ENCODE measurements at places on chromosomes 12 and 14.
A peak's percentile ranks its signal among the peaks of the same experiment; 100 is the strongest.

GRCh38 chr12:49187184-49187583 lies 1.7 kb downstream of the TUBA1A start:
- DNase-seq, result peak; percentile 18

GRCh38 chr12:27821259-27821973 lies 41.4 kb upstream of the MANSC4 start:
- DNase-seq, result peak; percentile 85

- DNase-seq, result peak; percentile 38
Measured at GRCh38 chr12:64610660-64611340, 505 bp downstream of the RASSF3 start.

GRCh38 chr14:60512126-60512525 lies 3.2 kb downstream of the SIX6 start:
- no peak for DNase-seq

GRCh38 chr12:117438809-117439208 lies 77.4 kb upstream of the NOS1 start:
- DNase-seq, result no peak

DNA sequence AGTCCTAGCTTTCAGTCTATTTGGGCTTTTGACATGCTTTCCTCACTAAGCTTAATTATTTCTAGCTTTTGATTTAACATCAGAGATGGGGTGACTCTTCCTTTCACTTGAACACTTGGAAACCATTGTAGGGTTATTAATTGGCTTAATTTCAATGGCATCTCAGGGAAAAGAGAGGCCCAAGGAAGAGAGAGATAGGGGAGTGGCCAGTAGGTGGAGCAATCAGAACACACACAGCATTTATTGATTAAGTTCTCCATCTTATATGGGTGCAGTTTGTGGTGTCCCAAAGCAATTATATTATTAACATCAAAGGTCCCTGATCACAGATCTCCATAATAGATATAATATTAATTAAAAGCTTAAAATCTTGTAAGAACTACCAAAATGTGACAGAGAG lies 1466.1 kb upstream of the SEL1L start:
- DNase-seq, result peak; percentile 17

- no peak for DNase-seq
Measured at GRCh38 chr14:102278631-102278935, 26.4 kb downstream of the MOK start.
